Upper lobe of right lung (tissue), 1 donor: ENCODE measurements at places on chromosomes 13 and 19.

- no peaks in the 10 kb centered on the region for H3K4me1 ChIP-seq
- no peak for DNase-seq
Measured at GRCh38 chr13:31346891-31347290, 147.1 kb downstream of the B3GLCT start.

- no peaks in the 10 kb centered on the region for H3K36me3 ChIP-seq
- H3K4me3 ChIP-seq, result no peak overlapping the region
- no peaks in the 10 kb centered on the region for H3K4me1 ChIP-seq
- DNase-seq, result no peak
- H3K27ac ChIP-seq, result no peak overlapping the region
- no peaks in the 10 kb centered on the region for H3K27me3 ChIP-seq
Measured at GRCh38 chr13:36778083-36778671, 40.8 kb upstream of the RFXAP start.

DNA sequence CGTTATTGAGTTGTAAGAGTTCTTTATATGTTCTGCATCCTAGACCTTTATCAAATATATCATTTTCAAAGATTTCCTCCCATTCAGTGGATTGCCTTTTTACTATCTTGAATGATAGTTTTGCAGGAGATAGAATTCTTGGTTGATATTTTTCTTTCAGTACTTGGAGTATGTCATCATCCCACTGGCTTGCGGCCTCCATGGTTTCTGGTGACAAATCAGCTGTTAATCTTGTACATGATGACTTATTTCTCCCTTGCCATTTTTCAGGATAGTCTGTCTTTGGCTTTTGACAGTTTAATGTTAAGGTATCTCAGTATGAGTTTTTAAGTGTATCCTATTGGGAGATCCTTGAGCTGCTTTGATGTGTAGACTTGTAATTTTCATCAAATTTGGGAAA is 8.5 kb downstream of the ZNF557 start:
- H3K27me3 ChIP-seq, result no peaks in the 10 kb centered on the region
- DNase-seq, result no peak
- no peak overlapping the region for H3K4me3 ChIP-seq
- no peak overlapping the region for H3K27ac ChIP-seq
- H3K36me3 ChIP-seq, result peaks cover 97% of the 10 kb centered on the region

DNA sequence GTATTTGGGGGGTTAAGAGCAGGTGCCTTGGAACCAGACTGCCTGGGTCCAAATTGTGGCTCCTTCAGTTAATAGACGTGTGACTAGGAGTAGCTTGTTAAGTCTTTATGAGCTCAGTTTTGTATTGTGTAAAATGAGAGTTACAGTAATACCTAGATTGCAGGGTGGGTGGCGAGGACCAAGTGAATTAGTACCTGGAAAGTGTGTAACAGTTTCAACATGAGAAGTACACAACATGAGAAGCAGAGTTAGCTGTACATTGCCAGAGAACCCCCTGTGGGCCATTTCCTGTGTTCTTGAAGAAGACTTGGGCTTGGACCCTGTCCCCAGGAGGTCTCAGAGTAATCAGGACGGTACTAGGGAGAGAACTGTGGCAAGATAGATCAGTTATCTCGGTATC is 36.8 kb downstream of the PPP2R1A start:
- no peak overlapping the region for H3K27ac ChIP-seq
- no peaks in the 10 kb centered on the region for H3K27me3 ChIP-seq
- DNase-seq, result no peak
- H3K4me3 ChIP-seq, result no peak overlapping the region
